ENCODE measurements at places on chromosomes 11 and 22. TPM values are rescaled to one million over a fixed set of nuclear protein-coding genes. Genes with fewer than 3 reads are reported as not detected.

Gene DLG2
- total RNA-seq: 0.16 TPM

Gene FOLR2
- not detected for total RNA-seq

Gene GNAZ
- 1.3 TPM for total RNA-seq

Gene MUC5B
- not detected for total RNA-seq

Gene CEP126
- 0.98 TPM for total RNA-seq

Gene CSF2RB
- not detected for total RNA-seq

Gene TMEM191B
- total RNA-seq: 1.8 TPM

Gene OR6T1
- total RNA-seq: not detected

Gene FERMT3
- total RNA-seq: 2.1 TPM

Gene OR4X2
- total RNA-seq: not detected

Gene CHST1
- 0.63 TPM for total RNA-seq

Gene RCOR2
- 3.1 TPM for total RNA-seq

Gene OR51B2
- not detected for total RNA-seq

Gene ZBTB16
- 2.0 TPM for total RNA-seq

Gene CRYBB1
- not detected for total RNA-seq

Gene SLC22A12
- total RNA-seq: not detected

Data from mesangial cell (primary cell).